Stimulated activated naive B cell treated with anti-CD40 and anti-IgM and Interleukin-4, amounts not matched to agents 10 μg/mL and 1 μg/mL and 100 μg/mL, for 72 hours (primary cell): ENCODE measurements at places on chromosomes 3 and 15.

- DNase-seq, result no peak
Observed at GRCh38 chr3:184284696-184285095, 8.9 kb downstream of the ECE2 start.

- DNase-seq, result no peak
Observed at GRCh38 chr3:31579828-31580227, 47.1 kb downstream of the STT3B start.

DNA sequence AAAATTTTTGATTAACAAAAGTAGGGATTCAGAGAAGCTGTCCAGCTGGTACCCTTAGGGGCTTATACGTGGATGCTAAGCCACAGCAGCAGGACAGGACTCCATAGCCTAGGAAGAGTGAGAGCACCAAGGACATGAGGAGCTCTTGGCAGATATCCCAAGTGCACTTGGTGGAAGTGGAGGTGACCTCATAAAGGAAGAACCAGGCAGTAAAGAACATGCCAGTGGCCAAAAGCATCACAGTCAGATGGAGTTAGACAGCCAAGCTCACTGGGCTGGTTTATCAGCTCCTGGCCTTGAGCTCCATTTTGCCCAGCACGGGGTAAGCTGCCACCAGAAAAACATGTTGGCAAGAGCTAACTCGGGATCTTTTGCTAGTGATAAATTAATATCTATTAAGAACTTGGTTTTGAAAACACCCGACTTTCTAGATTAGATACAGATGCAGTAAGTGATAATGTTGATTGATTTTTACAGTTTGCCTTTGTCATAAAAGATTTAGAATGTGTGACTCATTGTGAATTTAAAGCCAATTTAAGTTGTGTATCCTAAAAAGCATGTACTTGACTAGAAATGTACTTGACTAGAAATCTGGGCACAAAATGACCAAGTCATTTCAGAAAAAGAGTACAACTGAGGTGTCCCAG lies 108.0 kb downstream of the CMSS1 start:
- no peak for DNase-seq

GRCh38 chr3:186988806-186989205 lies 58.5 kb downstream of the ST6GAL1 start:
- no peak for DNase-seq

DNA sequence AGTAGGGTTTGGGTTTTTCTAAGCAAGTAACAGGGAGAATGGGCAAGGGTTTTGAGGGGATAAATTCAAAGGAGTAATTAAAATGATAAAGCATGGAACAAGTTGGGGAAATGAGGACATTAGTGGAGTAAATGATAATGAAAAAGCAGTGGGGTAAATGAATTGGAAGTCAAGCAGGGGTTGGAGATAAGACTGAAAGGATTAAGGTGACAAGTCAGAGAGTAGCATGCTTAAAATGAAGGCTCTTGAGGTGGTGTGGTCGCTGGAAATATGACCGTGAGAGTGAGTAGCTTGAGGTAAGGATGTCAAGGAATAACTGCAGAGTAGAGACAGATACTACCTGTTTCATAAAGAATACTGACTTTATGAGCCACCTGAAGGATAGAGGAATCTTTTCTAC lies 408.5 kb downstream of the TBC1D5 start:
- DNase-seq, result no peak

DNA sequence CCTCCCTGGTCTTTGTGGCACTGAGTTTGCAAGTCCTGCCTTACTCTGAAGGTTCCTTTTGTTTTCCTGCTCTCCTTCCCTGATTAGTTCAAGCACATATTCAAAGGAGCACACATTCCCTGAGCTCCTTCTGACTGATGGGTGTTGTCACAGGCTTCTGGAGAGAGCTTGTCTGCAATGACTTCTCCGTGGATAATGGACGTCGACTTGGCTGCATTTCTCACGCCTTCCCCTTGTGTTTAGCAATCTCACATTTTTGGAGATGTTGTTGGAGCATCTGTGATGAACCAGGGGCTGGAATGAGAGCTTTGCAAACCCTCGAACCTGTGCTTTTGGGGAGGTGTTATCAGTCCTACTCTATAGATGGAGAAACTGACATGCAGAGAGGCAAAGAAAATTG lies 375.4 kb upstream of the PROK2 start:
- DNase-seq, result no peak

DNA sequence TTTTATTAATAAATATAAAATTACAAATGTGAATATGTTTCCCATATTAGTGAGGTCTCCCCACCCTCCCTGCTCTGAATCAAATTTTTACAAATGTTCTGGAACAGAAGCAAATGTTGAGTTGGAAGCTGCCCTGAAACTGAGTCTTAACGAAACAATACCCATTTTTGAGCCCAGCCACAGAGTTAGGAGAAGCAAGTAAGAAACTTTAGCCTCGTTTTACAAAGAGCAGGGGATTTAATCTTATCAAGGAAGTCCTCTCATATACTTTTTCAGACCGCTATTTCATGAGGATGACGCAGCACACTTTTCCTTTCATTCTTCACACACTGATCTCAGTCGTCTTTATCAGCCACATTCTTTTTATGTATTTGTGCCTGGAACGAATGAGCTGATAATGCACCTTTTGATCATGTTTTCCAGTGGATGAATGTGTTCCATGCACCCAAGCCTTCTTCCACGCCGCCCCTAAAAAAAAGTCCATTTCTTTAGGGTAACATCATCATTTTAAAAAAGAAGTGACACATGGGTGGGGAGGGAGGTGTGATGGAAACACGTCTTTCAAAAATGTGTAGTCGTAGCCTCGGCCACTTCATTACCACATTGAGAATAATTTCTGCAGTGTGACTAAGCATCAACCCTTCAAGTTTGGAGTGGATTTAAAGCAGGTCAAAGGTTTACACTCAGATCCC lies 48.1 kb downstream of the SETMAR start:
- no peak for DNase-seq

- no peak for DNase-seq
Observed at GRCh38 chr15:90315278-90315982, 36.7 kb upstream of the ZNF774 start.

DNA sequence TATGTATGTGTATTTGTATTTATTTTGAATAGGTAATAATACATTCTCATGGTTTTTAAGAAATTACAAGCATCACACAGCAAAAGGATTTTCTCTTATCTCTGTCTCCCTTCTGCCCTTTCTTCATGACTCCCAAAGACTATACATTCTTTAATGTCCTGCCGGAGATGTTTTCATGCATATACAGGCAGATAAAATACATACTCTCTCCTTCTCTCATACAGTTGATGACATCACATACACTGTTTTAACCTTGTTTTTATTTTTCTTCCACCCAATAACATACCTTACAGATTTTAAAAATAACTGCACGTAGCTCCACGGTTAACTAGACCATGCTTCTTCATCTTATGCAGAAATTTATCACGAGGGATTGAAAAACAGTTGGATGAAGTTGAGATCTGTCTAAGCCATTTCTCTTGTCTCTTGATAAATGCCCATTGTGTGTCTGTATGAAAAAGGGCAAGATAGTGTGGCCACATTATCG lies 249.8 kb downstream of the EDEM1 start:
- no peak for DNase-seq

DNA sequence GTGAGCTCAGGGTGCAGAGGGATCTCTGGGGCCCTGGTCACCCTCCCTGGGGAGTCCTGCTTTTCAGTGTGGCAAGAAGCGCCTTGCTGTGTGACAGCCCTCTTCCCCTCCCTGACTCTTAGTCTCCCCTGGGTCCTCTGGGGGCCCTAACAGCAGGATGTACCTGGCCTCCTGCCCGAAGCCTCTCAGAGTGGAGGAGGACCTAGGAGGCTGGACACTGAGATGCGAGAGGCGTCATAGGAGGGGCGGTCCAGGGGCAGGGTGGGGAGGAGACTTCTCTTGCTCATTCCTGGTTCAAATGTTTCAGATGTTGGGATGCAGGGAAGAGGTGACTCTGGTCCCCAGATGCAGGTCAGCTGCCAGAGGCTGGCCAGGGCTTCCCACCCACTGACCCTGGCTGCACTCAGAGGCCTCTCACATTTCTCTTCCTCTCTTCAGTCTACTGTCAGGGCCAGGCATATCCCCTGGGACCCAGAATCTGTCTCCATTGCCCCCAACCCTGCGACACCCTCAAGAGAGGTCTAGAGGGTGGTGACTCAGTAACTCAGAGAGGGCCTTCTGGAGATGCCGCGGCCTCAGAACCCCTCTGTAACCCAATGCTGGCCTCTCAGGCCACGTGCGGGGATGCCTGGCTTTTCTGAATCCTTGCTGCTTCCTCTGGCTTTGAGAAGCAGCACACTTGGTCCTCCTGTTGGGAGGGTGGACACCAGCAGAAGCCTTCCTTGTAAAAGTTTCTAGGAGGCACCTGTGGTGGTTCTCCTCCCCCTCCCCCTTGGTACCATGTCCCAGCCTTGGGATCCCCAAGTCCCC lies 25.9 kb downstream of the SNX33 start:
- DNase-seq, result no peak

DNA sequence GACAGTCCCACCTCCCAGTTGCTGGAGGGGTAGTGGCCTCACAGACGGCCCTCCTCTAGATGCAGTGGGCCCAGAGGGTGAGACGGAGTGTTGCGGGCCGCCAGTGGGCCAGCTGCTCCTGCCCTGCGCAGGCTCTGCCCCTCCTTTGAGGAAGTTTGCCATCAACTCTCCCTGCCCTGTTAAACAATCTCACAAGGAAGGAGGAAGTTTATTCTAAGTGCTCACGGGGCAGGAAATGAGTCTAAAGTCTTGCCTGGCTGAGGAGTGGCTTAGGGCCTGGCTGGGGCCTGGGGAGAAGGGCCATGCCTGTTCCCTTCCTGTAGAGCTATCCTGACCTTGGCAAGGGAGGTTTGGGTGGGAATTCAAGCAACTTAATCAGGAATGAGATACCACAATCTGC lies at the start of gene FAM3D:
FAM3D (minus strand) TSS at position 92 of the 400 bp plus-strand sequence. CDS start 11,211 bp downstream, outside the sequence.
- no peak for DNase-seq

DNA sequence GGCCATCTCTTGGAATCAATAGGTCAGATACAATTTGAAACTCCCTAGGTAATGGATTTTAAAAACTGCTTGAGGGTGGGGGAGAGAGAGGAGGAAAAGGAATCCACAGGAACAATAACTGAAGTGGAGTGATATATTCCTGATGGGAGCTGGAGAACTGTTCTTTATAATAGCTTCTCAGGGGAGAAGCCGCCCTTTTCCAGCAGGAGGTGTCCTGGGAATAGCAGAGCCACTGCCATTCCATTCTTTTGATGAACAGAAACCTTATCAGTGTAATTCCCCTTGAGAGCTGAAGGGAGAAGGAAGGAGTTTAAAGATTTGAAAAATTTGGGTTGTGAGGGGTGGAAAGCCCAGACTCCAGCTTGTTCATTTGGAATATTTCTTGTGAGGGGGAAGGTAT lies 504.9 kb upstream of the DPH6 start:
- no peak for DNase-seq

- no peak for DNase-seq
Observed at GRCh38 chr3:88713233-88713691, 394.2 kb upstream of the EPHA3 start.

- DNase-seq, result no peak
Observed at GRCh38 chr3:76051145-76051544, 265.8 kb upstream of the ZNF717 start.

DNA sequence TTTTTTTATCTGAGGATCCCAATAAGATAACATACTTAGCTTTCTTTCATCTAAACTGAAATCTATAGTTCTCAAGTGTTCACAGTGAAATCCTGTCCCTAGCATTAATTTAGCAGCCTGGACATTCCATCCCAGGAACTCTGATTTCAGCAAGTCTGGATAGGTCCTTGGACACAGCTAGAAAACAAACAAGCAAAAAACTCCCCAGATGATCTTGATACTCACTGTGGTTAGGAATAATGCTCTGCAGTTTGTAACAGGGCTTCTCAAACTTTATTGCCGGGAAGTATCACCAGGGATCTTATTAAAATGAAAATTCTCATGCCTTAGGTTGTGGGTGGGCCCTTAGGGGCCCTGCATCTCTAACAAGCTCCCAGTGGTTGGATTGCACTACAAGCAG lies 24.3 kb downstream of the THBS1 start:
- no peak for DNase-seq

DNA sequence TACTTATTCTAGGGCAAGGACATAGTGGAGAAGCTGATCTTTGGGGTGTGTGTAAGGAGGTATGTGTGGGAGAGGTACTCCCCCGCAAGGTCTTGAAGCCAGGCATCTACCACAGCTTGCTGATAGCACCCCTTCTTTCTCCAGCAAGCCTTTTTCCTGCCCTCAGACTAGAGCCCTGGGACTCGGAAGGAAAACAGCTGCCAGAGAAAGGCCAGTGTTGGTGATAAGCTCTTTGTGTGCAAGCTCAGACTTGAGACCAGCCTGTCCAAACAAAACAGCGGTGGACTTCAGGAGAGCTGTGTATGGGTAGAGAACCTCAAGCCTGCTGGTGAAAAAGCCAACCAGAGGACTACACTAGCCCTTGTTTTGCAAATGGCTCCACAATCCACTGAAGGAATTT lies 1028.6 kb downstream of the MCTP2 start:
- no peak for DNase-seq

DNA sequence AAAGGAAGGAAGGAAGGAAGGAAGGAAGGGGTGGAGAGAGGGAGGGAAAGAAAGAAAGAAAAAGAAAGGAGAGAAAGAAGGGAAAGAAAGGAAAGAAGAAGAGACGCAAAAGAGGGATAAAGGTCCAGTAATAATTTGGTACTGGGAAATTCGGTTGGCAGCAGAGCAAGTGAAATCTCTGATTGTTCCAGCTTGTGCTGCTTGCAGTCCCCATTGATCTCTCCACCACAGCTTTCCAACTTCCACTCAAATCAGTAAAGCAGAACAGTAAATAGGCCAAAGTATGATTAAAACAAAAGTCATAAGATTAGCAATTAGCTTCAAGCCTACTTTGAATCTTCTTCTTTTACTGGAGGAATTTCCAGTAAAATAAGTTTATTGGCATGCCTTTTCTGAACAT lies 357.2 kb downstream of the ROBO1 start:
- DNase-seq, result no peak

DNA sequence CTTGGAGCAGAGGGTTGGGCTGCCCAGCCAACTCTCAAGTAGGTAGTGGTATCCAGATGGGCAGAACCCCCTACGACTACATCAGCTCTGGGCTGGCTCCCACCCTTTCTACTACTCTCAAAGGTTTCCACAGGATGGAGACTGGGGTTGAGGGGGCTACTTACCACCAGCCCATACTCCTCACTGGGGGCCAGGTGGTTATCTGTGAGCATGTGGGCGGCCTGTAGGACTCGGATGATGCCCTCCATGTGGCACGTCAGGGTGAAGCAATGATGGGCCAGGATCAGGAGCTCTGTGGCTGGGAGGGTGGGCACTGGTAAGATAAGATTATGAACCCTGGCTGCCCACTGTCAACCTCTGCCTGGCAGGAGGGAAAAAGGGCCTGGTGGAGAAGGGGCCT lies 33.4 kb downstream of the EIF3J start:
- no peak for DNase-seq

DNA sequence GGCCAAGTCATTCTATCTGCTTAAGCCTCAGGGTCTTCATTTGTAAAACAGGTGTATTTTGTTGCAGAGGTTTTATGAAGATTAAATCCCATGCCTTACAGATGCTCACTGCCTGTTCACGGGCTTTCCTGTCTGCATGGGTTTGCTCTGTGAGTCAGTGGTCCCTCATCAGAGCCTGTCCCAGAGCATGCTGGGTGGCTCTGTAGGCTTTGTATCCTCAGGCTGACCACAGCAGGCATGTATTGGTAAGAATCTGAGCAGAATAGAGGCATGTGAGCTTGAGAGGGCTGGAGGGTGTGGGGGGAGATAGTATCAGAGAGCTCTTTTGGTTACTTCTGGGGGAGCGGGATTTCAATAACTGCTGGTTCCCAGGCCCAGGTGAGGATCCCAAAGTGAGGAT lies 45.4 kb upstream of the PLXNA1 start:
- no peak for DNase-seq
